ELF-1 (cell line): ENCODE measurements at places on chromosomes 6 and 20.
A peak's percentile ranks its signal among the peaks of the same experiment; 100 is the strongest.

DNA sequence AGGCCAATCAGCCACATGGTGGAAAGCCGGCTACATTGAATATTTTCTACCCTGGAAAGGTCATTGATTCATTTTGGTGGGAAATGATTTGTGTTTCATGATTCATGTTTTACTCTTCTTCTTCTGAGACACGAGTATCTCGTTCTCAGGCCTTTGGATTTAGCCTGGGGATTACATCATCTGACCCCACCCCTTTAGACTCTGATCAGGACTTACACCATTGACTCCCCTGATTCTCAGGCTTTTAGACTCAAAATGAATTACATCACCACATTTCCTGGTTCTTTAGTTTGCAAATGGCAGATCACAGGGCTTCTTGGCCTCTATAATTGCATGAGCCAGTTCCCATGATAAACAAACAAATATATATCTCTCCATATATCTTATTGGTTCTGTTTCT, 228.8 kb downstream of the ADGRG6 start:
- no peak for DNase-seq

GRCh38 chr6:130421585-130421984, 55.8 kb downstream of the TMEM200A start:
- no peak for DNase-seq

DNA sequence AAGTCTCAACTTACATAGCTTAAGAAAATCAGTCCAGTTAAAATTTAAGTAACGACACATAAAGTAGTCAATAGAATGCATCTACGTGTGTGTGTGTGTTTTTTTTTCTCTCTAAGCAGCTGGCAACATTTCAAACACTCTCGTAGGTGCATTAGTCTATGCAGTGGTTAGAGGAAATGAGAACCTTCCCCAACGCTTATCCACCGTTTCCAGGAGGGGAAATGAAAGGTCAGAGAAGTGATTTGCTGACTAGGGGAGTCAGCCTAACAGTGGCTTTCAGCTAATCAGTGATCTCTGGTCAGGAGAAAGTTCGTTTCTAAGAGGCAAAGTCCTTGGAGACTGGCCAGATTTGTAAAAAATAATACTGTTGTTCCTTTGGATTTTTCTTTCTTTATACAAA, 806.6 kb downstream of the C6orf118 start:
- DNase-seq: no peak

DNA sequence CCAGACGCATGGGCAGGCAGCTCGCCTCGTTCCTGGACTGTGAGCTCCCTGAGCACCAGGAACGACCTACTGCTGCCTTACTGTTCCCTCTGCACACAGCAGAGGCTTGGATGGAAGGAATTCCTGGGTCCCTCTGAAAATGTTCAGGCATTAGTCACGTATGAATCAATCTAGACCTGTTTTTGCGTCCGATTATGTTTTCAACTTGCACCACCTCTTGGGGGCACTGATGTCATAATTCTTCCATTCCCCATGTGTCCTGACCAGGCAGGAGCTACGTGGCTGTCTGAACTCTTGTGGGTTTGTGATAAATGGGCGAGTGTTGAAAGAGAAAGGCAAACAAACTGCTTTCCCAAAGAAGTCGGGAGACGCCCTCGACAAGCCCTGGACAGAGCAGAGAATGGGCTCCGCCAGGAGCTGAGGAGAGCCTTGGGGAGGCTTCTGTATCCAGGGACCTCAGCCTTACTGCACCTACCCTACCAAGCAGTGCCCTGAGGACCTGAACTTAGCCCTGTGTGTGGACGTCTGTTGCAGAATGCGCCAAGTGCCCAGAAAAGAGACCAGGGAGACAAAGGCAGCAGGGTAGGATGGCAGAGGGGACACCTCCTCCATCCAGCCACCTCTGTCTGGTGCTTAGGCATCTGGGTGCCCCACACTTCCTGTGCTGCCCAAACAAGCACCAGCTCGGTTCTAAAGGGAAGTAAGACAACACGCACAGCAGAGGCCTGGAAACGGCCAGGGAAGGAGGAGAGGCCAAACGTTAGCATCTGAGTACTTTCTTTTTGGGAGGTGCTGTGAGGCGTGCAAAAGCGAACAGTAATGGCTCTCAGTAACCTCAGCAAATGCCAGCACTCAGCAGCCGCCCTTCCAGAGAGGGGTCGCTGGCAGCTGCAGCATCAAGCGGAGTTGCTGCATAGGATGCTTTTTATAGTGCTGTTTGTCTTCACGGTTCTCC, 124.2 kb downstream of the LY86 start:
- DNase-seq: no peak

GRCh38 chr6:3163248-3163594, 5.9 kb upstream of the TUBB2A start:
- DNase-seq: peak; percentile 55

DNA sequence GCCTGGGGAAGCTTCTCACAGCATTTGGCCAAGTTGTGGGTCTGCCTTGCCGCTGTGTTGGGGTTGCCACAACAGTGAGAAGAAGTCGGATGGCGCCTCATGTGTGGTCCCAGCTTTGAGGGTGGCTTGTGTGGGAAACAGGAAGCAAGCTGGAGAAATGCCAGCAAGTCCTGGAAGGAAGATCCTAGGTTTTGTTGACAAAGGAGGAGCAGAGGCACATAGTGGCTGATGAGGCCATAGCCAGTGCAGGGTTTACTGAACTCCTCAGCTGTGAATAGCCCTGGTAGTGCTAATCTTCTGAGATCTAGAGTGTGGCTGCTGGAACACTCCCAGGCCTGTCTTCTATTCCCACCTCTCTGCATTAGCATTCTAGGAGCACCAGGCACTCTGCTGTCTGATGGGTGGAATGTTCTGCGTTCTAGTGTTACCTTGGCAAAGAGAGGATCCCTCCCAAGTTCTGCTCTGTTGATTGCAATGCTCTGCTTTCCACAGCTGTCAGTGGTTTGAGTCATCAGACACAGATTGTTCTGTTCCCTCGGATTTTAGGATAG, 25.2 kb downstream of the SNPH start:
- no peak for DNase-seq

DNA sequence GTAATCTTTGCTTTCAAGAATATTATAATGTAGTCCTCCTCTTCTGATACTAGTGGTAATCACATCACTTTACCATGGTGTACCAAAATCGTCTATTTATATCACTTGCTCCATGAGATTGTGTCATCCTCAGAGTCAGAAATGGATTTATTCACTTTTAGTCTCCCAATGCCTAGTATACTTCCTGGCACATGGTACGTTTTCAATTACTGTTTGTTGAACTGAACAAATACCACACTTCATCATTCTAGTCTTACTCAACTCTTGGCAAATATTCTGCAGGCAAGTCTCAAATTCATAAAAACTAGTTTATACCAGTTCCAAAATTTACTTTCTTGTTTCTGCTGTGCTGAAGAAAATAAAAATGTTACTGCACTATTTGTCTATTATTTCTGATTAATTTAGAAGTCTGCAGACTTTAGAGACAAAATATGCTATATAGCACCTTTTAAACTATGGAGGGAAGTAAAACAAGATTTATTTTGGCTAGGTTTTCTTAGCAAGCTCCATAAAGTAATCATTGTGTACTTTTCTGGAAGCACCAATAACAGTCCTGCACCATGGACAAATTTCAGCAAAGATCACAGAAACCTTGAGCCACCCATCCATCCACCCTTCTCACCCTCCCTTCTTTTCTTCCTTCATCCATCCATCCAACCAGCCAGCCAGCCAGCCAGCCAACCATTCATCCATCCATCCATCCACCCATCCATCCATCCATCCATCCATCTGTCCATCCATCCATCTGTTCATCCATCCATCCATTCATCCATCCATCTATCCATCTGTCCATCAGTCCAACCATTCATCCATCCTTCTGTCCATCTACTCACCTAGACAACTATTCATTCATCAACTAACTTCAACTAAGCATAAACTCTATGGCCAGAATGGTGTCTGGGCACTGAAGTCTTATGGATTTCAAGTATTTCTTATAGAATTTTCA, 102.1 kb upstream of the STMND1 start:
- DNase-seq: no peak

- DNase-seq: no peak
Observed at GRCh38 chr6:49576618-49577017, 26.1 kb downstream of the C6orf141 start.

- no peak for DNase-seq
Observed at GRCh38 chr6:105167914-105168313, 11.9 kb downstream of the POPDC3 start.

DNA sequence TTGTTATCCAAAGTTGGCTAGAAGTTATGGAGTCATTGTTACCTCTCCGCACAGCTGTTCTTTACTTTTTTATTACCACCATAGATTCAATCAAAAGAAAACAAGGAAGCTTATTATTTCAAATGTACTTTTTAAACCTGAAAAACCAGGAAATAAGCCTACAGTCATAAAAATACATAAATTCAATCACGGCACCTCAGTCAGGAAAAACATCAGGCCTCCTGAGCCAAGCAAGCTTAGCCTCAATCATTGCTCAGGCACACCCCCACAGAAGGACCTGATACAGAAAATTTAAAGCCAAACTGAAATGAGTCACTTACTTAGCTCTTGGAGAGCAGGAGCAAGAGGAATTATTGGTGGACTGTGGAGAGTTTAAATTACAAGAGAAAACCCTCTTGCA, 44.3 kb downstream of the MARCKS start:
- DNase-seq: no peak
